ENCODE measurements at places on chromosomes 11 and 22.

- DNase-seq, result no peak
Observed at GRCh38 chr11:8038393-8038792, 42.6 kb upstream of the TUB start.

DNA sequence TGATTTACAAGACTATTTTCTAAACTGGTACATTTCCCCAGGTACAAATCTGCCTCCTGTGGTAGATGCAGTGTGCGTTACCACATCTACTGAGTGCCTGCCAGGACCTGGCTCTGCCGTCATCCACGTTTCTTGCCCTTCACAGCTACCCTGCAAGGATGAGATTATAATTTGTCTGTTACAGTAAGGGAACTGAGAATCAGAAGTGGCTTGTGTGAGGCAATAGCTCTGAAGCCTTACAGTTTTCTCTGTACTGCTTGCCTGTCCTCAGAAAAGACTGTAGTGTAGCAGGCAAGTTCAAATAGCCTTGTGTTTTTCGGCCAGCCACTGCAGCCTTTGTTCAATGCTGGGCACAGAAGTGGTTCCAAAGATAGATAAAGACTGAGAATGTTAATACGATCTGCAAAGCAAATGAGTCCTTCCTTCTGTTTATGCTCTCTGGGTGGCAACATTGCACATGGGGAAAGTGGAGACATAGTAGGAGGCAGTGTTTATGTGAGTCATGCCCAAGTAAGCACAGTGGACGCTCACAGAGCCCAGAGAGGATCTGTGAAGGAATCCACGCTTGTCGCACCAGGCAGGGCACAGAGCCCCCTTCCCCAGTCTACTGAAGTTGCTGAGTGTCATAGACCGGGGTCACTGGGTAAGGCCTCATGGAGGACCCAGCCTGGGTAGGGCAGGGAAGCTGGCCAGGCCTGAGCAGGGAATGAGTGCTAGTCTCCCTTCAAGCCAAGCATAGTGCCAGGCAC, 49.1 kb downstream of the MICAL2 start:
- DNase-seq, result no peak

DNA sequence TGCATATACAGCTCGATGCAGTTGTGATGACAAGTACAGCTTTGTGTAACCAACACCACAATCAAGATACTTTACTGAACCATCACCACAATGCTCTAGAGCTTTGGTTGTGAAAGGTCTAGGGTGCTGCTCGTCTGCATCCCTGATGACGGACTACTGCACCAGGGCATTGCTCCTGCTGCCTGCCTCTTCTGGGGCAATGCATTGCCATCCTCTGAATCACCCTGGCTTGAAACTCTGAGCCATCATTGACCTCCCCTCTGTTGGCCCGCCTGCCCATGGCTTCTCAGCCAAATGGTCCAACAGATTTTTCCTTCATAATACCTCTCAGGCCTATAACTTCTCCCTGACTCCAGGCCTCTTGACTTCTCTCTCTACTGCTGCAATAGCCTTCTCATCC, 77.4 kb upstream of the CSNK2A3 start:
- no peak for DNase-seq

- DNase-seq, result no peak
Observed at GRCh38 chr11:63931045-63931444, 7.8 kb upstream of the NAA40 start.

DNA sequence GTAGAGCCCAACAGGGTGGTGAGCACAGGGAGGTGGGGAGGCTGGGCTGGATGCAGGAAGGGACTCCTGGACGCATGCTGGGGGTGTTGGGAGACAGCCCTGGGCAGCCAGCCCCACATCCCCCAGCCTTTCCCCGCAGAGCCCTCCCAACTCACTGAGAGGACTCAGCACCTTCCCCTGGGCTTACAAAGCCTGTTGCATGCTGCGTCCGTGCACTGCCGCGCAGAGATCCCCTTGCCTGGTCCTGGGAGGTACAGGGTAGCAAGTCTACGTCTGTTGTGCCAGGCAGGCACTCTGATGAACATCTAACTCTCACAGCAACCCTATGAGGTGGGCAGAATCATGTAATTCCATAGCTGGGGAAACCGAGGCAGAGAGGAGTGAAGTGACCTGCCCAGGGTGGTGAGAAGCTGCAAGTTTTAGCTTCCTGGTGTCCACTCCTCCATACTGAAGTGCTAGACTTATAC, 33.9 kb upstream of the TCF20 start:
- DNase-seq, result no peak
